ENCODE measurements at places on chromosomes 3 and 15. TPM values are rescaled to one million over a fixed set of nuclear protein-coding genes. Genes with fewer than 3 reads are reported as not detected.

DNA sequence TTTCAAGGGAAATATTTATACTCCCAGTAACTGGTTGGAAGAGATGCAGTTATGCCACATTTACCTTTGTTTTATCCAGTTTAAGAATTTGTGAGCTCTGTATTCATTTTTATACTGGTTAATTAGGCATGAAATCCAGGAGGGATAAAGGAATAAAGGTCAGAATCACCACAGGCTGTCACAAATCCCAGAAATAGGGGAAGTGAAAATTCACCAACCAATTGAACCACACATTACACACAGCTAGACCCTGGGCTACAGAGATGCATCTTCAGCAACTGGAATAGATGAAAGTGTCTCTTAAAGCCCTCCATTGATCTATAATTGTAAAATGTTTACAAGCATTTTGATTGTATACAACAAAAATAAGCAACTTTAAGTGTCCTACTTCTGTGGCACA is 18.5 kb downstream of the SERPINI1 start:
- DNase-seq = no peak
- H3K27me3 ChIP-seq = no peaks in the 10 kb centered on the region
- no peak overlapping the region for H3K4me3 ChIP-seq

- no peak for DNase-seq
- peaks cover 10% of the 10 kb centered on the region for H3K4me1 ChIP-seq
- no peak overlapping the region for H3K4me3 ChIP-seq
- H3K27ac ChIP-seq = no peak overlapping the region
- no peaks in the 10 kb centered on the region for H3K36me3 ChIP-seq
These were observed 162.8 kb downstream of the PTPRG start for GRCh38 chr3:61724183-61724582.

DNA sequence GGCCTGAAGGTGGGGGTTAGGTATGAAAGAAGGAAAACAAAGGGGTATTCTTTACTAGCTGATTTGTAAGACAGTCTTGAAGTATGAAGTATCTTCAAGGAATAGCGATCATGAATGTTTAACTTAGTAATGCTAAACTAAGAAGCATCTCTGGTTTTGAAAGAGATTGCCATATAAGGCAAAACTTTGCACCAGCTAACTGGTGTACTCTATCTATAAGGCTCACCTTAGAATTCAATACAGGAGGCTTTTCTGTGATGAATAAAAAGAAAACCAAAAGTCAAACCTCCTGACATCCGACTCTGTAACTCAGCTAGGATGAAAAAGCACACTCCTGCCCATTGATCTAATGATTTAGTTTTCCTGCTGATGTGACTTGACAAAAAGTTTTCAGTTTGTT is 54.7 kb downstream of the FOXP1 start:
- H3K4me3 ChIP-seq = no peak overlapping the region
- no peak for DNase-seq
- H3K27ac ChIP-seq = no peak overlapping the region

DNA sequence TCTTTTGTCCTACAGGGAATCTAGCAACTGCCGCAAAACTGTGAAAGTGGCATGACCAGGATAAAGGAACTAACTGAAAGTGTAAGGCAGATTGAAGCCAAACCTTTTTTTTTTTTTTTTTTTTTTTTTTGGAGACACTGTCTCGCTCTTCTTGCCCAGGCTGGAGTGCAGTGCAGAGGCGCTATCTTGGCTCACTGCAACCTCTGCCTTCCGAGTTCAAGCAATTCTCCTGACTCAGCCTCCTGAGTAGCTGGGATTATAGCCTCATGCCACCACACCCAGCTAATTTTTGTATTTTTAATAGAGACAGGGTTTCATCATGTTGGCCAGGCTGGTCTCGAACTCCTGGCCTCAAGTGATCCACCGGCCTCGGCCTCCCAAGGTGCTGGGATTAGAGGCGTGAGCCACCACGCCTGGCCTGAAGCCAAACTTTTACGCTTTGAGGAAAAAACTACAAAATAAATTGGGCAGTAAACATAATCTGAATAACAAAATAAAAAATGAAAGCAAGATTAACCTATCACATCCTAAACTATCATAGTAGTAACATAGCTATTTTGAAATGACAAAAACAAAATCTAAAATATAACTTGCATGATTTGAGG is 9.7 kb downstream of the SLTM start:
- no peaks in the 10 kb centered on the region for H3K27me3 ChIP-seq
- no peak overlapping the region for H3K27ac ChIP-seq
- H3K4me3 ChIP-seq = no peak overlapping the region
- peaks cover 16% of the 10 kb centered on the region for H3K36me3 ChIP-seq
- DNase-seq = no peak
- H3K4me1 ChIP-seq = no peaks in the 10 kb centered on the region

DNA sequence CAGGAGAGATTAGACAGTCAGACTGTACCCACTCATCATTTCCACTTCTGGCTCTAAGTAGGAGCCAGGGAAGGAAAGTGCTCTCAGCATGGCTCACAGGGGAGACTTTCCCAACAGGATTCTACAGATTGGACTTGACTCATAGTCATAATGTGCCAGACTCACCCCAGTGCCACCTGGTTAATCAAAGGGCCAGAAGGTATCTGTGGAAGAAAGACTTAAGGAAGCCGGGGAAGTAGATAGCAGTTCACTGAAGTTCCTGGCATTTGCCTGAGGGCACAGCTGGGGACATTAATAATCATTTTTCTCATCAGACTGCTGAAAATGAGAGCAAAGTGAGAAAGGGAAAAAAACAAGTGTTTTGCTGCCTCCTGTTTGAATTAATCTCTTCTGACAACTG is 717.5 kb downstream of the TUSC7 start:
- no peaks in the 10 kb centered on the region for H3K4me1 ChIP-seq
- H3K27ac ChIP-seq = no peak overlapping the region
- no peak overlapping the region for H3K4me3 ChIP-seq
- DNase-seq = no peak

GRCh38 chr3:71350998-71351397 is 232.5 kb downstream of the FOXP1 start:
- no peaks in the 10 kb centered on the region for H3K27me3 ChIP-seq
- H3K4me3 ChIP-seq = no peak overlapping the region
- no peak for DNase-seq
- no peak overlapping the region for H3K27ac ChIP-seq

DNA sequence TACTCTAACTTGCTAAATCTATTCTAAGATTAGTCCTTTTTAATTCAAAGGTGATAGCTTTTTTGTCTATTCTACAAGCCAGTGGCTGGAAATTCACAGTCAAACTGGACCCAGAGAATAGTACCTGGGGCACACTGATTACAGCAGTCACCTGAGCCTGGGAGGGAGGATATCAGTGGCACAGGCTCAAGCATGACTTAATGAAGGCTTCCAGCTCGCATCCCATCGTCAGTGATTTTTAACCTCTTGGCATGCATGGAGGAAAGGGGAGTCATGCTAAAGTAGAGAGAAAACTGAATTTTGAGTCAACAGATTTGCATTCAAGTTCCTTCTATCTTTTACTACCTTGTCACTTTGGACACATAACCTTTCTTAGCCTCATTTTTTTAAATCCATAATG is 24.8 kb downstream of the GOLIM4 start:
- no peaks in the 10 kb centered on the region for H3K36me3 ChIP-seq
- peaks cover 15% of the 10 kb centered on the region for H3K4me1 ChIP-seq
- DNase-seq = no peak
- H3K27me3 ChIP-seq = no peaks in the 10 kb centered on the region

GRCh38 chr15:79860661-79861060 is 36.2 kb downstream of the MTHFS start:
- no peak for DNase-seq
- H3K4me1 ChIP-seq = peaks cover 7% of the 10 kb centered on the region
- no peak overlapping the region for H3K27ac ChIP-seq

- DNase-seq = no peak
- H3K27me3 ChIP-seq = no peaks in the 10 kb centered on the region
- no peak overlapping the region for H3K4me3 ChIP-seq
- H3K27ac ChIP-seq = no peak overlapping the region
- no peaks in the 10 kb centered on the region for H3K36me3 ChIP-seq
These were observed 158.5 kb upstream of the SMAD3 start for GRCh38 chr15:66906668-66907614.

The CCDC39 gene
- total RNA-seq = not detected

The RARRES1 gene
- 3.2 TPM for total RNA-seq

The LTF gene
- not detected for total RNA-seq

The MESP2 gene
- not detected for total RNA-seq
